ENCODE measurements at places on chromosomes 6 and 20.

- DNase-seq, result no peak
Measured at GRCh38 chr20:15236812-15237211, 899.4 kb upstream of the FLRT3 start.

DNA sequence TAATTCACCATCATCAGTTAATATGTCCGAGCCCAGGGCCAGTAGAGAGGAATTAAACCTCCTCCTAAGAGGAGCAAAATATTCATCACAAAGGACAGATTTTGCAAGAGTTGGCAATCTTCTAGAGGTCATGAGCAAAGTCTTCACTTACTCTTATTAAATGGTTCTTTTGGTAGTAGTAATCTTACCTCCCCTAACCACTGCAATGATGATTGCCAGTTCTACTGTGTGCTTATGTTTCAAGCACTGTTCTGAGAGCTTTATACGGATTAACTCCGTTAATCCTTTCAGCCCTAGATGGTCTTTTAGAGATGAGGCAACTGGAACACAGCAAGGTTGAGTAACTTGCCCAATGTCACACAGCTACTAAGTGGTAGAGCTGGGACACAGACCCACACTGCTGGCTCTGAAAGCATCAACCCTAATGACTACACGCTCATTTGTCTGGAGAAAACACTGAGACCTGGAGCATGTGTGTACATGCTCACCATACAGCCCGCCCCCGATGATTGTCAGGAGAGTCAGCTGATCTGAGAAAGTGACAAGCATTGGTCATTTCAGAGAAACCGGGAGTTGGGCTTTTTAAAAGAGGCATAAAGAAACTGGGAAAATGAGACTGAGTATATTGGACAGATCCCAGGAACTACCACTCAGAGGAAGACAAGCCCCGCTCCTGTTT, 276.0 kb downstream of the NRN1 start:
- DNase-seq, result no peak

DNA sequence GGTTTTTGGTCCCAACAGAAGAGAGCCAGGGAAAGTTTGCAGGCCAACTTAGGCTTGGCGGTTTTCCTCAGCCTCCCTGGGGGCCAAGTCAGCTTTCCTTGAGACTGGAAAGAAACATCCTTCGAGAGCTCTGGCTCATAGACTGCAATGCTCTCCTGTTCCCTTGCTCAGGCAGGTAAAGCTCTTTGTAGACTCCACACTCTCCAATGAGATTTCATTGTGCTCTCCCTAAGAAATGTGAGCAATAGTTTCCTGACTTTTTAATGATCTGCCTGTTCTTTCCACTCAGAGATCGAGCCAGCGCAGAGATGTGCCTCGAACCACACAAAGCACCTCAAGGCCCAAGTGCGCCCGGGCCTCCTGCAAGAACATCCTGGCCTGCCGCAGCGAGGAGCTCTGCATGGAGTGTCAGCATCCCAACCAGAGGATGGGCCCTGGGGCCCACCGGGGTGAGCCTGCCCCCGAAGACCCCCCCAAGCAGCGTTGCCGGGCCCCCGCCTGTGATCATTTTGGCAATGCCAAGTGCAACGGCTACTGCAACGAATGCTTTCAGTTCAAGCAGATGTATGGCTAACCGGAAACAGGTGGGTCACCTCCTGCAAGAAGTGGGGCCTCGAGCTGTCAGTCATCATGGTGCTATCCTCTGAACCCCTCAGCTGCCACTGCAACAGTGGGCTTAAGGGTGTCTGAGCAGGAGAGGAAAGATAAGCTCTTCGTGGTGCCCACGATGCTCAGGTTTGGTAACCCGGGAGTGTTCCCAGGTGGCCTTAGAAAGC, 13.9 kb downstream of the TNFAIP3 start:
- no peak for DNase-seq

GRCh38 chr6:108441141-108441540, 119.6 kb upstream of the FOXO3 start:
- no peak for DNase-seq

DNA sequence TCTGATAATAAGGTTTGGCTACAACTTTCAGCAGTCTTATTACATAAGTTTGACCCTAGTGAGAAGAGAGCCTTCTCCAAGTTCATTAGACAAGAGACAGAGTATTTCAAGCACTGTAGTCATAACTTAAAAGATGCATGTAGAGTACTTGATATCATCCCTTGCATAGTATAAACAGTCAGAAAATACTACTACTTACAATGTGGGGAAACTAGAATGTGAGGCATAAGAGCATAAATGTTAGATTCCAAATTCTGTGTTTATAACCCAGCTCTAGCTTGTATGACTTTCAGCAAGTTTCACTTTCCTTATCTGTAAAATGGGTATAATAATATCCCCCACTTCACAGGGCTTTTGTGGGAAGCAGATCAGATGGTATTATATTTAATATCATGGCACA, 56.8 kb upstream of the TMEM200A start:
- no peak for DNase-seq

DNA sequence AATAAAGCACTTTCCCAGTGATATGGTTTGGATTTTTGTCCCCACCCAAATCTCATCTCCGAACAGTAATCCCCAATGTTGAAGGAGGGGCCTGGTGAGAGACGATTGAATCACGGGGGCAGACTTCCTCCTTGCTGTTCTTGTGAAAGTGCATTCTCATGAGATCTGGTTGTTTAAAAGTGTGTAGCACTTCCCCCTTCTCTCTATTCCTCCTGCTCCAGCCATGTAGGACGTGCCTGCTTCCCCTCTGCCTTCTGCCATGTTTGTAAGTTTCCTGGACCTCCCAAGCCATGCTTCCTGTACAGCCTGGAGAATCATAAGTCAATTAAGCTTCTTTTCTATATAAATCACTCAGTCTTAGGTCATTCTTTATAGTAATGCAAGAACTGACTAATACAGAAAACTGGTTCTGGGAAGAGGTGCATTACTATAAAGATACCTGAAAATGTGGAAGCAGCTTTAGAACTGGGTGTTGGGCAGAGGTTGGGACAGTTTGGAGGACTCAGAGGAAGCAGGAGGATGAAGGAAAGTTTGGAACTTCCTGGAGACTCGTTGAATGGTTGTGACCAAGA, 7.4 kb downstream of the EPM2A start:
- no peak for DNase-seq

GRCh38 chr20:50594591-50595432, 84.6 kb downstream of the PTPN1 start:
- DNase-seq, result no peak

GRCh38 chr6:56222499-56222898, 24.9 kb downstream of the COL21A1 start:
- DNase-seq, result no peak

DNA sequence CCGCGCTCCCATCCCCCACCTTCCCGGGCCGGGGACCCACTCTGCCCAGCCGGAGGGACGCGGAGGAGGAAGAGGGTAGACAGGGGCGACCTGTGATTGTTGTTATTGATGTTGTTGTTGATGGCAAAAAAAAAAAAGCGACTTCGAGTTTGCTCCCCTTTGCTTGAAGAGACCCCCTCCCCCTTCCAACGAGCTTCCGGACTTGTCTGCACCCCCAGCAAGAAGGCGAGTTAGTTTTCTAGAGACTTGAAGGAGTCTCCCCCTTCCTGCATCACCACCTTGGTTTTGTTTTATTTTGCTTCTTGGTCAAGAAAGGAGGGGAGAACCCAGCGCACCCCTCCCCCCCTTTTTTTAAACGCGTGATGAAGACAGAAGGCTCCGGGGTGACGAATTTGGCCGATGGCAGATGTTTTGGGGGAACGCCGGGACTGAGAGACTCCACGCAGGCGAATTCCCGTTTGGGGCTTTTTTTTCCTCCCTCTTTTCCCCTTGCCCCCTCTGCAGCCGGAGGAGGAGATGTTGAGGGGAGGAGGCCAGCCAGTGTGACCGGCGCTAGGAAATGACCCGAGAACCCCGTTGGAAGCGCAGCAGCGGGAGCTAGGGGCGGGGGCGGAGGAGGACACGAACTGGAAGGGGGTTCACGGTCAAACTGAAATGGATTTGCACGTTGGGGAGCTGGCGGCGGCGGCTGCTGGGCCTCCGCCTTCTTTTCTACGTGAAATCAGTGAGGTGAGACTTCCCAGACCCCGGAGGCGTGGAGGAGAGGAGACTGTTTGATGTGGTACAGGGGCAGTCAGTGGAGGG, 2.8 kb downstream of the SOX4 start:
- DNase-seq, result peak; percentile 32

DNA sequence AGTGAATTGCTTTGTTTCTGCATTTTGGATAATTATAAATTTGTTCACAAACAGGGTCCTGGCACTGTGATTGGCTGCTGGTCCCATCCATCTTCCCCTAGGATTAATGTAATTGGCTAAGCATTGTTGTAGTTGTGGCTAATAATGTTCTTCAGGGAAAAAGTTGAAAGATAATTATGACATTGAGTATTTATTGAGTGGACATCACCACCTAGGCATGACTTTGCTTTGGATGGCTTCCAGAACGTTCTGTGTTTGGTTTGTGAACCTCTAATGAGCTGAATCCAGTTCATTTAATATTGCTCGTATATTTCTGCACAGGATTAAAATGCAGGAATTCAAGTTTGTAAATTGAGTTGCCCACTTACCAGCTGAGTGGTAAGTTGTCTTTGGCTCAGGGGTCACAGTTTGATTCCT, 55.1 kb downstream of the ARID1B start:
- no peak for DNase-seq

DNA sequence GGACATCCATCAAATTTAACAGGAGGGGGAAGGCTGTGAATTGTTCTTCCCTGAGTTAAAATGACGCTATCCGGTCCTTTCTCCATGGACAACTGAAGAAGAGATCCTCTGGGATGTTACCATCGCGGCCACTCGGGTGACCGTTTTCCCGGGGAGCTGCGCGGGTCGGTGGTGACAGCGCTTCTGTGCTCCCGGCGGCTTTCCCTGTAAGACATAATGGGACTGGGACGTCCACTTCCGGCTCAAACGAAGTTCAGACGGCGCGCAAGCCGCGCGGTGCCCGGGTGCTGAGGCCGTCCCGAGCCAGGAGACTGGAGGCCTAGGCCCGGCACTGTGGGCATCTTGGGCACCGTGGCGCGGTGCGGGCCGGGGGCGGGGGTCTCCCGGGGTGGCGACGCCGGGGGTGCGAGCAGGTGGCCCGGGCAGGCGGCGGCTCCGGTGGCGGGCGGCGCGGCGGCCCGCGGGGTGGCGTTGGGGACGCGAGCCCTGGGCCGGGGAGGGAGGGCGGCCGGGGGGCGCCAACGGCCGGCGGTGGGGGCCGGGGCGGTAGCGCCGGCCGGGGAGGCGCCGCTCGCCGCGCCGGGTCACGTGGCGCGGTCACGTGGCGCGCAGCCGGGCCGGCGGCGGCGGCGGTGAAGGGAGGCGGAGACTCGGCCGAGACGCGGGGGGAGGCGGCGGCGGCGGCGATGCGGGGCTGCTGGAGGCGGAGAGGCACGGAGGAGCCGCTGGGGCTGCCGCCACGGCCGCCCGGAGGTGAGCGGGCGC, 63.6 kb downstream of the GTF2H5 start:
- DNase-seq, result peak; percentile 71

DNA sequence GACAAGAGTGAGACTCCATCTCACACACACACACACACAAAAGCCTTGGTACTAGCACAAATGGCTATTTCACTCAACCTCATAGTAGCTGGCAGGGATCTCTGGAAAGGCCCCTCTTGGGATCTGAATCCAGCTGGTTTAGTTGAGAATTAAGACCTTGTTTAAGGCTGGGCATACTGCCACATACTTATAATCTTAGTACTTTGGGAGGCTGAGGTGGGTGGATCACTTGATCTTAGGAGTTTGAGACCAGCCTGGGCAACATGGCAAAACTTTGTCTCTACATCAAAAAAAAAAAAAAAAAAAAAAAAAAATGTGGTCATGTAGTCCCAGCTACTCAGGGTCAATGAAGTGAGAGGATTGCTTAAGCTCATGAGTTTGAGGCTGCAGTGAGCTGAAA, 628.3 kb downstream of the MMUT start:
- DNase-seq, result no peak

GRCh38 chr6:22519237-22519636, 50.1 kb upstream of the HDGFL1 start:
- no peak for DNase-seq

DNA sequence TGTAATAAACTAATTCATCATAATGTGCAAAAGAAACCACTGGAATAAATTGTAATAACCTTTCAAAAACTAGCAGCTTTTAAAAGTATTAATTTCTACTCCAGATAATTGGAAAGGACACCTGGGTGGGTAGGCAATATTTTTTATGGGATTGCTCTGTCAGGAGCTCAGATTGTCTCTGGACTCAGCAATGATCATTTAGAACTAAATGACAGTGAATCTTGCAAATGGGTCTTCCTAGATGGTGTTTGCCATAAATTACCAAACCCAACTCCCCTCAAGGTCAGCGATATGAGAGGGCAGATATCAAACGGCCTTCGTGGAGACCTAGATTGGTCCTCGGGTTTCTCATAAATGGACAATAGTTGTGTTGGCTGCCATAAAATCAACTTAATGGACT, 181.9 kb downstream of the HS3ST5 start:
- DNase-seq, result no peak
